ENCODE measurements at places on chromosomes 3 and 15.

- no peak for DNase-seq
Measured at GRCh38 chr3:62774221-62774620, 101.0 kb downstream of the CADPS start.

- DNase-seq, result peak; percentile 16
Measured at GRCh38 chr3:109023656-109024254, 70.1 kb upstream of the GUCA1C start.

DNA sequence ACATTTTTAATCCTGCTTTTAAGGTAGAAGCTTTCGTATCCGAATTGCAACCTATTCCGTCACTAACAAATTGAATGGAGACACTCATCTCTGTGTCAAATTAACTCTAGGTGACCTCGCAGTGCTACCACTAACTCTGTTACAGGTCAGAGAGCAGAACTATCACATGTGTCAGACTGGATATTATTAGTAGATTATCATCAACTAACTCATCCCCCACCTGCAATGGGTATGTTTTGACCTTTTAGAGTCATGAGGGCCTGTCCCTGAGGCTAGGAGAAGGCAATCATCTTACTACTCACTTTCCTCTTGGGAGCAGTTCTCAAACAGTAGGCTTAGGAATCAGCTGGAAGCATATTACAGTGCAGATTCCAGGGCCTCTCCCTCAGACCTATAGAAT, 2.0 kb downstream of the GLDN start:
- no peak for DNase-seq

GRCh38 chr3:9147896-9148266, 101.6 kb downstream of the SRGAP3 start:
- no peak for DNase-seq

- no peak for DNase-seq
Measured at GRCh38 chr3:195717416-195717815, 3.4 kb upstream of the MUC20 start.

DNA sequence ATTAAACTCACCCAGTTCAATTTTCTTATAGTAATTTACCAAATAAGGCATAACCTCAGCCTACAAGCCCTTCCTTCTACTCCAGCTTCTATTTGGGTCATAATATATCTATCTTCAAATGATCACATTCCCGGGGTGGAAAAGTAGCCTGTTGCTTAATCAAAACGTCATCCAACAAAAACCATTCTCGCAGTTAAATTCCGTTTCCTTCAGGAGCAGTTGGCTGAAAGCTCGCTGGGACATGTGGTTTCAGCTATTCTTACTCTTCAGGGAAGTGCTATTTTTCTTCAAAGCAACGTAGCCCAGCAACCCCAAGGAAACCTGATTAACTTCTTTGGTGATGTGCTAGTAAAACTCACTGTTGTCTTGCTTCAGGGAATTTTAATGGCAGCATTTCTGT, 59.6 kb downstream of the MAGI1 start:
- no peak for DNase-seq

GRCh38 chr3:167882057-167882667, 146.6 kb downstream of the SERPINI1 start:
- no peak for DNase-seq

GRCh38 chr3:32821686-32822296, 4.0 kb downstream of the TRIM71 start:
- DNase-seq, result no peak

DNA sequence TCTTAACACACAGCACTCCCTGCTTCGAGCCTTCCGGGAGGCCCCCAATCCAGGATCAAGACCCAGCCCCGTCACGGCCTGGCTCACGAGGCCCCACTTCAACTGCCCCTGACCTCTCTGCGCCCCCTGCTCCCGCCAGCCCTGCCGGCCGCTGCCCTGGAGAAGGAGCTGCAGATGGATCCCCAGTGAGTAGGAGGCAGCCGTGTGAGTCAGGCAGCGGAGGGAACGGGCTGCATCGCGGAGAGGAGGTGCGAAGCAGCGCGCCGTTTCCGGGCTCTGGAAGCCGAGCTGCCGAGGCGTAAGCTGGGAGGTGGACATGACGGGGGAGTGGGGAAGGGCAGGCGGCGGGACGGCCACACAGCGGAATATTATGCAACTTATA, 133.4 kb downstream of the TPRA1 start:
- DNase-seq, result no peak
